ENCODE measurements at places on chromosomes 2 and 18.

GRCh38 chr2:9105601-9106337 is 100.8 kb upstream of the ASAP2 start:
- no peak for DNase-seq

DNA sequence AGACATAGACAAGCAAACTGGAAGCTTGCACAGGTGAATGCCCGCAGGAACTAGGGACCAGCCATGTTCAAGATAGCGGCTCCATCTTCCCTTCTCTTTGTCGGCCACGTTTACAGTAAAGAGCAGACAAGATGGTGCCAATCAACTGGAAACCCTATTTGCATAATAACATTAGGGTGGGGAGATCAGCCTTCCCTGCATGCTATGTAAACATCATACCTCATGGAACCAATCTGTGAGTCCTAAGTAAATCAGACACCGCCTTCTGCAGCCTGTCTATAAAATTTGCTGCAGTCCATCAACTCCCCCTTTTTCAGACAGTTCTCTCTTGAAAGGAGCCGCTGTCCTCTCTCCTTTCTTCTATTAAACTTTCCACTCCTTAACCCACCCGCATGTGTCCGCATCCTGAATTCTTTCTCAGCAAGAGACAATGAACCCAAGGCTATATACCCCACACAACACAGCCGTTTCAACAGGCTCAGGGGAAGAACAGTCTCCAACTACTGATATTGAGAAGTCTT is 384.4 kb downstream of the EIPR1 start:
- DNase-seq, result no peak

- DNase-seq, result no peak
Observed at GRCh38 chr2:210527286-210527685, 29.1 kb upstream of the CPS1 start.

GRCh38 chr18:36539674-36540231 is 242.2 kb downstream of the FHOD3 start:
- no peak for DNase-seq

DNA sequence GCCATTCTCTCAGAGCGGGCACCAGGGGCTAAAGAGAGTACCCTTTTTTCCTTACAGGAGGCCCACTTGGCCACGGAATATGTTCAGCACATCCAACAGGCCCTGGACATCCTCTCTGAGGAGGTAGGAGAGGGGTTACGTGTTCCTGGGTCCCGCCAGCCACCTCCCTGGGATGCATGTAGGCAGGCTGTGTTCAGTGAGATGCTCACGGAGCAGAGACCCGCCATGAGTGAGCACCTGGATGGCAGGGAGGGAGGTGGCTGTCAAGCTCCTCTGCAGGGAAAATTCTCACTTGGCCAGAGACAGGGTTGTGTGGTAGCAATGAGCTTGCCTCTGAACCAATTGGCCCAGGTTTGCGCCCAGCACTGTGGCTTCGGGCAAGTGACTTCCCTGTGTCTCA is 123.1 kb upstream of the PPP1CB start:
- no peak for DNase-seq

DNA sequence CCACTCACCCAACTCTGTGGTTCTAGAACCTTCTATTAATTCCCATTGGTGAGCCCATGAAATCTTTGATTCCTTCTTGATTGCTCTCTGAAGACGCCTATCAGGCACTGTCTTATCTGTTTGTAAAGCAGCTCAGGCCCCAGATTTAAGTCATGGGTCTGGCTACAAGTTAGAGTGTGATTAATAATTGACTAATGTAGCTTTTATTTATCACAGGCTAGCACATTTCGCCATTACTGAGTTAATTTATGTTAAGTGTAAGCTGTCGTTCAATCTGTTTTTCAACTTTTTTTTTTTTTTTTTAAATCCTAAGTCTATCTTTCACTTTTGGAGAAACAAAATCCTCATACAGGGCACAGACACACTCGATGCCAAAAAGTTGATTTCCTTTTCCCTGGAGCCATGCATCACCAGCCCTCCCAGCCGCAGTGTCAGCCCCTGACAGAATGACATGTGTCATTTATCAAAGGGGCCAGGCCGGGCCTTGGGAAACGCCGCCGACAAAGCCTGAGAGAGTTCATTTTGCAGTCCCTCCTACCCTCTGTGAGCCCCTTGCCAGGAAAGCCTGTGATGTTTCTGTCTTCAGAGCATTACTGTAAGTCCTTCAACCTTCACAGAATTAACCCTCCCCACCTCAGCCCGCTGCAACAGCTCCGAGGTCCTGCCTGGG is 15.8 kb downstream of the TSHZ1 start:
- DNase-seq, result no peak

GRCh38 chr18:58572680-58573079 is 56.2 kb downstream of the ALPK2 start:
- DNase-seq, result no peak

DNA sequence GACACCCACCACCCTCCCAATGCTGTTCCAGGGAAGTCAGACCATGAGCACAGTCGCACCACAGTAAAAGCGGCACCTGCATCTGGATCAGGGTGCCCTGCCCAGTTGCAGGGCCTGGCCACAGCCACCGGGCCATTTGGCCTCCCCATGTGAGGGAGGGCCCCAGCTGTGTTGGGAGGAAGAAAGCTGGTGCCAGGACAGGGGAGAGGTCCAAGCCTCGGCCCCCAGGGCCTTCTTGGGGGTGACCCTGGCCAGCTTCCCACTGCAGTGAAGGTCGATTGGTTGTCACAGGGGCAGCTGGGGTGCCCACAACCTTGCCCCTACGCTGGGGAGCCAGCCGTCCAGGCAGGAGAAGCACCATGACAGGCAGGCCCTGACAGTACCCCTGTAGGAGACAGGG is 183.2 kb upstream of the RAB6C start:
- no peak for DNase-seq

- no peak for DNase-seq
Observed at GRCh38 chr18:79118797-79119196, 49.6 kb downstream of the ATP9B start.

DNA sequence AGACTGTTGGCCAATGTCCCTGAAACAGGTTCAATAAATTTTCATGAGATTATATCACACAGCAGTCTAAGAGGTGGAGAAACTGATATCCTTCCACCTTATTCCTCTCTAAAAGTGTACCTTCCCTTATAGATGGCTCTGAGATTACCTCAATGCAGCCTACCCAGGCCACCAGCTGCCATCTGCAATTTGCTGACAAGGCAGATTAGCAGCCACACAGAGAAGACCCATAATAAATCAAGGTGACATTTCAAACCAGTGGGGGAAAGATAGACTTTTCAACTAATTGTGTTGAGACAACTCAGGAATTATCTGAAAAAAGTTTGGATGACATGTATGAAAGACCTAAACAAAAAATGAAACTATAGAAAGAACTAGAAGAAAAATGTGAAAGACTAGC is 43.2 kb downstream of the ZBTB7C start:
- no peak for DNase-seq

GRCh38 chr2:135962366-135963123 is 22.9 kb downstream of the DARS1 start:
- no peak for DNase-seq

- no peak for DNase-seq
Observed at GRCh38 chr2:118980022-118980421, 38.0 kb downstream of the MARCO start.

- no peak for DNase-seq
Observed at GRCh38 chr18:25449046-25449445, 97.1 kb upstream of the ZNF521 start.

DNA sequence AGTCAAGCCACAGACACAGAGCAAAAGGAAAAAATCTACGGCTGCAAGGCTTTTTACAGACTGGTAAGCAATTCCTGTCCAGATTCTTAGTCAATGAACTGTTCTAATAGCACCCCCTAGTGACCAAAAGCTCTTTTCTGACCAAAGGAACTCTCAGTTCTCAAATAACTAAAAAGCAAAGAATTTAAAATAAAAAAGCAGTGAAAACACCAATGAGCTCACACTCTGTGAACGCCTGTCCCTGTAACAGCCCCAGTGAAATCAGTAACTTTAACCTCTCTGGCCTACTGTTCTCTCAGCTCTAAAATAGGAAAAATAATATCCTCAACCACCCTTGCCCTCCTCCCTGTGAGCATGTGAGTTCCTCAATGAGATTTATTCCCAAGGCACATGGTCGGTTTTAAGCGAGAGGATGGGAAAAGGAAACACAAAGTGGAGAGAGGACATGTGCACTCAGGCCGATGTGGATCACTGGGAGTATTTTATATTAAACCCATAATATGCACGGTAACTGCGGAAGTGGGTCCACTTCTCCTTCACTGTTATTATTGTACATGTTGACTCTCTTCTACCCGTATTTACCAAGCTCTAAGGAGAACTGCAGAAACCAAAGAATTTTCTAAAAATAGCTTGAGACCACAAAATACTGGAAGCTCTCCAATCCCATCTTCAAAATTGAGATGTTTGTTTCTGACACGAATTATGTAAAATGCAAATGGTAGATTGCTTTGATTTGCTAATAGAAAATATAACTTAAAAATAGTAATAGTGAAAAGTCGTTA is 128.5 kb downstream of the STK39 start:
- no peak for DNase-seq

DNA sequence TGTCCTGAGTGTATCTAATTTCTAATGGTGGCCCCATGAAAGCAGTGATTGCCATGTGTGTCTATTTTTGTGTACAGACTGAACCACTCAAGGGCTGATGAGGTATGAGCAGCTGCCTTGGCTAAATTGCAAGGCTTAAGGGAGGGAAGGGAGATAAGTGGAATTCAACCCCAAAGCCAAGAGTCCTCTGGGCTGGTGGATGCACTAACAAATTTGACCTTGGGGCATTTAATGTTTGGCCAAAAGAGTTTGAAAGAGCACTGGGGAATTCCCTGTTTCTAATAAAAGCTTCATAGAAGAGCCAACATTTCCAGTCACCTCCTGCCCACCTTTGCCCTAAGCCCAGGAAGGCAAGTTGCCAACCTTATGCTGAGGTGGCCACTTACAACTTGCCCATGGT is 172.1 kb downstream of the SETBP1 start:
- DNase-seq, result no peak
